GM12878 (cell line): ENCODE measurements at places on chromosomes 12 and 14. TPM values are rescaled to one million over a fixed set of nuclear protein-coding genes. Genes with fewer than 3 reads are reported as not detected.

GRCh38 chr12:51904951-51905470 lies 2.3 kb upstream of the ACVRL1 start:
- H3K4me1 ChIP-seq = no peaks in the 10 kb centered on the region
- no peak overlapping the region for H3K27ac ChIP-seq
- no peak overlapping the region for H3K4me3 ChIP-seq
- H3K36me3 ChIP-seq = no peaks in the 10 kb centered on the region

DNA sequence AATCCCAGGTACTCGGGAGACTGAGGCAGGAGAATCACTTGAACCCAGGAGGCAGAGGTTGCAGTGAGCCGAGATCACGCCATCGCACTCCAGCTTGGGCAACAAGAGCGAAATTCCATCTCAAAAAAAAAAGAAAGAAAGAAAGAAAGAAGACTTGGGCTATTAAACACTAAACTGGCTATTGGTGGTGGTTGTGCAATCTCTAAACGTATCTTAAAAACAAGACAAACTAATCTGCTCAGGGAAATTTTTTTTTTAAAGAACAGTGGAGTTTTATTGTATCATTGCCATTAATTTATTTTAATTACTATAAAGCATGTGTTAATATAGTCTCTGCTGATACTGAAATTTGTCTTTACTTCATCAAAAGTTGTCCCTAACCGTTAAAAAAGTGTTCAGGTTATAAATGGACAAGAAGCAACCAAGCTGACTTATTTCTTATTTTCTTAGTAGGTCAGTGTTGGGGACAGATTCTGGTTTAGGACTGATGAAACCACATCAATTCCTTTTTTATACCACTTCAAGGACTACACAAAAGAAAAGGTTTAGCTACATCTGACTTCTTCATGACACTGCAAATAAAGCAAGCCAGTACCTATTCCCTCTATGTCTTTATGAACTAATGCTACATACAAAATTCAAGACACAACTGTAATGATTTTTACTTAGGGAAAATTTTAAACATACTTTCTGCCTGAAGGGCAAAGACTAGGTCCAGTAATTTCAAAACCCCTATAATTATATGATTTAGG lies 68.7 kb upstream of the KRAS start:
- H3K27me3 ChIP-seq = no peaks in the 10 kb centered on the region
- no peaks in the 10 kb centered on the region for H3K36me3 ChIP-seq
- H3K4me1 ChIP-seq = peaks cover 40% of the 10 kb centered on the region
- H3K27ac ChIP-seq = peak overlapping the region; percentile 33; the same call in 1 of the 2 replicates
- no peak for DNase-seq

GRCh38 chr14:105685003-105685402 lies 158.6 kb downstream of the TMEM121 start:
- peak overlapping the region; percentile 91 for H3K27ac ChIP-seq
- H3K27me3 ChIP-seq = no peaks in the 10 kb centered on the region
- H3K36me3 ChIP-seq = no peaks in the 10 kb centered on the region
- peaks cover 55% of the 10 kb centered on the region for H3K4me1 ChIP-seq

DNA sequence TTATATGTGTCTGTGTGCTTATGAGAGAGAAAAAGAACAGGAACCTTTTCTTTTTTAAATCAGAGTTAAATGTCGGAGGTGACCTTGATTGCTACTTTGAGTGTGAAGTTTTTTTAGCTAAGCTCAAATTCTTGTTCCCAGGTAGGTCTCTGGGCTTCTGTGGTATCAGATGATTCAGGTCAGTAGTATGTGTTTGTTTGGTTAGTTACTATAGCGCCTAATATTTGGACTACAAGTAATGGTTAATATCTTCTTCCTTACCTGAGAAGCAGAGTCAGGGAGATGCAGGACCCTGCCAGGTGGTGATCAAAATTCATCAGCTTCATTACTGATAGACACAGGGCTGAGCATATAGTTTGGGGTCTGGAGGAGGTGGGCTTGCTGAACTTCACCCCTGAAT lies 30.8 kb downstream of the ADCK1 start:
- H3K27me3 ChIP-seq = no peaks in the 10 kb centered on the region
- H3K4me3 ChIP-seq = no peak overlapping the region
- H3K27ac ChIP-seq = no peak overlapping the region

Gene PLCZ1
- total RNA-seq = not detected in 2 replicates

DNA sequence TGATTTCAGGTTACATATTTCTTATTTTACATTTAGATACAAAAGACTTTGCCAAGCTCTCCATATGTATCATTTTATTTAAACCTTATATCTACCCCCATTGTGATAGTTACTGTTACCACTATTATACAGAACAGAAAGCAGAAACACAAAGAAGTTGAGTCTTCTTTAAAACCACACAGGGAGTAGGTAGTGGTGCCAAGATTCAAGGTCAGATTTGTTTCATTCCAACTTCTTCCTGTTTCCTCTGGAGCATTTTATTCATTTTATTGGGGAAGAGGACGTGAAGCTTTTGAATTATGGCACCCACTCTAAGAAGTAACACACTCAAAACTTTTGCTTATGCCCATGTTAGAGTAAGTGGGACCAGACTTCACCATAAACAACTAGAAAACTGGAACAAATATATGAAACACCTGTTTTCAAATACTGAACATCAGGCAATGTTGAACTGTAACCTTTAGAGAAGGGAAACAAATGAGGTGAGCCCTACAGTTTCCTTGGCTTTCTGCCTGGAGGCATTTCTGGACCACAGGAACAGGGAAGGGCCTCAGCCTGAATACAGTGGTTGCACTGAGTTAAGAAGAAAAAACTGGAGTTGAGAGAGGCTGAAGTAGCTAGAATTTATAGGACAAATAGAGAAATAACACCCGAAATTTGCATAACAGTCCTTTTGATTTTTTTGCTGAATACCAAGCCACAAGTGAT lies 160.4 kb upstream of the SSTR1 start:
- no peak for DNase-seq
- H3K27me3 ChIP-seq = no peaks in the 10 kb centered on the region
- no peaks in the 10 kb centered on the region for H3K36me3 ChIP-seq
- H3K4me3 ChIP-seq = no peak overlapping the region
- no peak overlapping the region for H3K27ac ChIP-seq

- no peak overlapping the region for H3K27ac ChIP-seq
- no peak overlapping the region for H3K4me3 ChIP-seq
- no peaks in the 10 kb centered on the region for H3K27me3 ChIP-seq
- no peaks in the 10 kb centered on the region for H3K4me1 ChIP-seq
- H3K36me3 ChIP-seq = no peaks in the 10 kb centered on the region
These were observed 985.7 kb upstream of the FBXO33 start for GRCh38 chr14:40417777-40418401.

DNA sequence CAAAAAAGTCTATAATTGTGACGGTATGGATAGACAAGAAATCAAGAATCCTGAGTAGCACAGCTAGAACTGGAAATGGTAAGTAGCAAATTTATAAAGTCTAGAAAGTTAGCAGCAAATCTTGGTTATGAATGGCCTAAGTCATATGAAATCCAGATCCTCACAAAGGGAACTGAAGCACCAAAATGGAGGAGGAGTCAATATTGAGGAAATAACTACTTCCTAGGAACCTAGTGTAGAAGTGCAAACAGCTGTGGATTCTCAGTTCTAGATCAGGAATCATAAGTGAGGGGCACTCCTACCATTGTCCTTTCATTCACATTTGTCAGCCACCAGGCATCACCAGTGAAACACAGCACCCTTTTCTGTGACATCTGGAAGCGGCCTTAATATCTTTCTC lies 202.2 kb upstream of the DCN start:
- H3K4me1 ChIP-seq = peaks cover 3% of the 10 kb centered on the region; the same call in 1 of the 2 replicates
- no peak overlapping the region for H3K27ac ChIP-seq
- H3K27me3 ChIP-seq = no peaks in the 10 kb centered on the region
- H3K36me3 ChIP-seq = no peaks in the 10 kb centered on the region
- H3K4me3 ChIP-seq = no peak overlapping the region
- DNase-seq = no peak

Gene NELL2
- total RNA-seq = 0.85 and 1.3 TPM in 2 replicates

Gene CLEC4C
- 3.7 and 3.8 TPM in 2 replicates for total RNA-seq

GRCh38 chr12:28973491-28973890 lies 175.6 kb upstream of the FAR2 start:
- H3K4me3 ChIP-seq = no peak overlapping the region
- no peaks in the 10 kb centered on the region for H3K27me3 ChIP-seq
- DNase-seq = no peak
- H3K36me3 ChIP-seq = no peaks in the 10 kb centered on the region
- no peaks in the 10 kb centered on the region for H3K4me1 ChIP-seq
